H1 (cell line): ENCODE measurements at places on chromosomes 11 and 22.

DNA sequence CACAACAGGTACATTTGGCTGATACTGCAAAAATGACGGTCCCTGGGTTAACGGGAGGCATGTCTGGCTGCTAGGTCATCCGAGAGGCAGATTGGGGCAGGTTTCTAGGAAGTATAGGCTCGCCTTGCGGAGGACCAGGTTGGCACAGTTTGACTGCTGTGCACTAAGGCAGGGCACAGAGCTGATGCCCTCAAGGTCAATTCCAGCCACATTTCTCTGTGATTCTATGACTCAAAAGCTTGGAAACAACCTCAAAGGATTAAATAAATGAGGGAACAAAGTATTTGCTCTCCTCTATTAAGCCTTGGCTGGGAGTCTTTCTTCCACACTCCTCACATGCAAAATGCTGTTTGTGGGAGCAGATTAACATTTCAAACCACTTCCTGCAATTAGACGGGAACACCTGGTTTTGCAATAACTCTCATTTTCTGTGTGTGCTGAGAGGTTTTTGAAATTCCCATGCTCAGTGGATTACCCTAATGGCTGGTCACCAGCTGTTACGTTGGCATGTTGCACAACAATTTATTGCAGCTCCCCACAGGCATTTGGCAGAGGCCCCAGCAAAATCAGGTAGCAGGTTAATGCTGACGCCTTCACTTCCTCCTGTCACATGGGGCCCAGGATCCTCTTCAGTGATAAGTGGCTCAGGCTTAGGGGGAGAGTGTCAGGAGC lies 61.0 kb upstream of the PLET1 start:
- no peak for DNase-seq

GRCh38 chr11:75760710-75761493 lies 7.7 kb upstream of the DGAT2 start:
- DNase-seq, result no peak

DNA sequence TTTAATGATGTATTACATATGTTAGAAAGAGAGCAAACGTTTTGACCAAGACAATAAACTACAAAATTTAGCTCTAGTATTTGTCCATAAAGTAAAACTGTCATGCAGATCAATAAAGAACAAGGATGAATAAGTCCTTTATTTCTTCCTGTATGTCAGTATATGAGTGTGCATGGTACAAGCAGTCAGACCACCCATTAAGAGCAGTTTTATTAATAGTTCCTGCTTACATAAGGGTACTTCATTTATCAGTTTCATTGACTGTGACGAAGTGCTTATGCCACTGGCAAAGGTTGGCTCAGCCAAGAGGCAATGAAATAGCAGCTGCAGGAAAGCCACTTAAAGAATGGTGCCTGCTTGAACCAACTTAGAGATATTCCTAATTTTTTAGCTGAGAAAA lies 913.0 kb upstream of the CNTN5 start:
- DNase-seq, result no peak

- no peak for DNase-seq
Measured at GRCh38 chr22:42533638-42533977, 14.0 kb upstream of the RRP7A start.

GRCh38 chr22:30186510-30186909 lies 60.0 kb downstream of the LIF start:
- no peak for DNase-seq

DNA sequence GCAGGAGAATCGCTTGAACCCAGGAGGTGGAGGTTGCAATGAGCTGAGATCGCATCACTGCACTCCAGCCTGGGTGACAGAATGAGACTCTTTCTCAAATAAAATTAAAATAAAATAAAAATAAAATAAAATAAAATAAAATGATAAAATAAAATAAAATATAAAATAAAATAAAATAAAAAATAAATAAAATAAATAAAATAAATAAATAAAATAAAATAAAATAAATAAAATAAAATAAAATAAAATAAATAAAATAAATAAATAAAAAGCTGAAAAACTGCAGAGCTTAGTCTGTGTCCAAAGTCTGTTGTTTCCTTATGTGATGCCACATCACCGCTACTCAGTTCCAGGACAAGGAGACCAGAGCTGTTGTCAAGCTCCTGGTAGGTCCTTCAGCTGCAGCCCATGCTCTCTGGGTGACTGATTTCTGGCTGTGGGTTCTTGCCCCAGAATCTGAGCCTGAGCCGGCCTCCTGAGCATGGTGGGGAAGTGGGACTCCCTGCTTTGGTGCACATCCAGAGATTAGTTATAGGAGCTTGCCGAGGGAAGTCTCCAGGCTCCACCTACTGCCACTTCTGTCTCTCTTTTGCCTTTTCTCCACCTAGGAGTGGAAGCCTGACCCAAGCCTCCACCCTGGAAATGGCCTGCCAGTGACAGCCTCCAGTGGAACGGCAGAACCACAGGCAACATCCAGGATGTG lies 31.3 kb upstream of the ADA2 start:
- DNase-seq, result no peak

GRCh38 chr11:44634401-44635281 lies 69.2 kb downstream of the CD82 start:
- peak; percentile 63 for DNase-seq

- DNase-seq, result no peak
Measured at GRCh38 chr11:2268729-2269600, 1.4 kb downstream of the ASCL2 start.

- no peak for DNase-seq
Measured at GRCh38 chr11:114819028-114819427, 140.7 kb downstream of the NXPE2 start.

DNA sequence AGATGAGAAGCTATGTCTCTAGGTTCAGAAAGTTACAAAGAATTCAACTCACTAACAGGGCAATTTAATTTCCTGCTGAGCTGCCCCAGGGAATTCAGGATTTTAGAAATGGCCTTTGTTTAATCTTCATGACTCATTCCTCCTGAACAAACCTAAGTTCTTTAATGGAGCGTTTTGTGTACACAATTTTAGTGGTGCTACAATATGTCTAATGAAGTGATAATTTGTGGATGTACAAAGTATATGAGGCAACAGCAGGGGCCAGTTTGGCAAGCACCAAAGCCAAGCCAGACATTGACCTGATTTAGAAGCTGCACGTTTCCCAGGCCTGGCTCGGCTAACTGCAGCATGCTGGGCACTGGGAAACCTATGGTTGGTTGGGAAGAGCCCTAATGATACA lies 34.4 kb upstream of the HEPHL1 start:
- DNase-seq, result no peak

DNA sequence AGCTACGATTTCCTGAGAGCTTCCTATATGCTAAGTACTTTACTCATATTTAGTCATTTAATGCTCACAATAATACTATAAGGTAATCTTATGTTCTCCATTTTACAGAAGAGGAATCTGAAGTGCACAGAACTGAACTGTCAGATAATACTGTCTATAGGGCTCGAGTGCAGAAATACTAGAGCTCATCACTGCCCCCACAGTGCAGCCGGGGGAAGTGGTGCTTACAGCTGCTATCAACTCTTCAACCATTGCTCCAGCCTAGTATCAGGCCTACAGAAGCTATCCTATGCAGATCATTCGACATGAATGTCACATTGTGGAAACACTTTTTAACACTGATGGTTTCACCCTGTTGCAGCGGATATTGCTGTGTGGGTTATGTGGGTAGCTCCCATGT lies 929.9 kb downstream of the NTM start:
- DNase-seq, result no peak

DNA sequence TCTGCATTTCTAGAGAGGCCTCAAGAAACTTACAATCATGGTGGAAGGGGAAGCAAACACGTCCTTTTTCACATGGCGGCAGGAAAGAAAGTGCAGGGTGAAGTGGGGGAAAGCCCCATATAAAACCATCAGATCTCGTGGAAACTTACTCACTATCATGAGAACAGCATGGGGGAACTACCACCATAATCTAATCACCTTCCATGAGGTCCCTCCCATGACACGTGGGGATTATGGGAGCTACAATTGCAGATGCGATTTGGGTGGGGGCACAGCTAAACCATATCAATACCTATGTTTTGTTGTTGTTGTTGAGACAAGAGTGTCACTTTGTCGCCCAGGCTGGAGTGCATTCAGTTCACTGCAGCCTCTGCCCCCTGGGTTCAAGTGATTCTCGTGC lies 29.9 kb downstream of the SFI1 start:
- no peak for DNase-seq

GRCh38 chr11:68837583-68838571 lies 3.8 kb downstream of the CPT1A start:
- DNase-seq, result no peak

DNA sequence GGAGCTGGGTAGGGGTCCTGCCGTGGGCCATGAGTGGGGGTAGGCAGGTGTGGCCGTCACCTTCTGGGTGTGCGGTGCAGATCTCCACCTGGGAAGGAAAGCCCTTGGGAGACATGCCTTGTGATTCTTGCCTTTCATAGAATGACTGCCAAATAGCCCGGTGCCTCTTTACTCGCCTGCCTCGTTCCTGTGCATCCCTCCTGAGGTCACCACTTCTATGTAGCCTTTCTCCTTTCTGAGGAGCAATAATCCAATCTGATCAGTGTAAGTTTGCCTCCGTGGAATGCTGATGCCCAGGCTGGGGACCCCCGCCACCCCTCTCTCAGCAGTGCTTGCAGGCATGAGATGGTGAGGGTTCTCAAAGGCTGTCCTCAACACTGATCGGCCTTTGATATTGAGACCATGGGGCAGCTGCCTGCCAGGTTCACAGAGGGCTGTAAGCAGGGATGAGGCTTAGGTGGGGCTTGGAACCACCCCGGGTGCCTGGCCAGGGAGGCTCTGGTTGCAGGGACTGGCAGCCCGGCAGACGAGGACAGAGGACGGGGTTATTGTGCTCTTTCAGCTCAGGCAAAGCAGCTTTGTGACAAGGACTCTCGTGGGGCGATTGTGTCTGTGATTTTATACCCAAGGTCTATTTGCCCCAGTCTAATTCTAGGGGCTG lies 86.1 kb upstream of the WNT7B start:
- DNase-seq, result no peak

- DNase-seq, result no peak
Measured at GRCh38 chr11:16242806-16243205, 113.5 kb downstream of the SOX6 start.

- DNase-seq, result peak; percentile 66
Measured at GRCh38 chr11:118953265-118953664, 2.8 kb upstream of the UPK2 start.

DNA sequence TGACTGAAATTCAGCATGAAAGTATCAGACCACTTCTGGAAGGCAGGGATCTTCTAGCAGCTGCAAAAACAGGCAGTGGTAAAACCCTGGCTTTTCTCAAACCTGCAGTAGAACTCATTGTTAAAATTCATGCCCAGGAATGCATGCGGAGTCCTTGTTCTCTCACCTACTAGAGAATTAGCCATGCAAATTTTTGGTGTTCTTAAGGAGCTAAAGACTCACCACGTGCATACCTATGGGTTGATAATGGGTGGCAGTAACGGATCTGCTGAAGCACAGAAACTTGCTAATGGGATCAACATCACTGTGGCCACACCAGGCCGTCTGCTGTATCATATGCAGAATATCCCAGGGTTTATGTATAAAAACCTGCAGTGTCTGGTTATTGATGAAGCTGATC lies 19.1 kb downstream of the ZBTB44 start:
- DNase-seq, result no peak

DNA sequence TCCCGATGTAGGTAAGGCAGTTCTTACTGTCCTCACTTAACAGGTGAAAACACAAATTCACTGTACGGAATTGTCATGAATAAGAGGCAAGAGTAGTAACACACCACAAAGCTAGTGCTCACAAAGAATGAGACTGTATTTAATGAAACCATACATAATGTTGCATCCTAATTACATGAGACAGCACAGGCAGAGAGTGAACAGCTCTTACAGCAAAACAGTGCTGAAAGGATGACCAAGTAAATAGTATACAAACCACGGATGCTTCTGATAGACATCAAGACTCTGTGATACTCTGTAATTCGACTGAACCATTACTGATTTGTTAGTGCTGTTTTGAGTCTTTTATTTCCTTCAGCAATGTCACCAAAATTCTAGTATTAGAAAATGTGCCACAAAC lies 282.3 kb downstream of the TTC28 start:
- DNase-seq, result no peak

DNA sequence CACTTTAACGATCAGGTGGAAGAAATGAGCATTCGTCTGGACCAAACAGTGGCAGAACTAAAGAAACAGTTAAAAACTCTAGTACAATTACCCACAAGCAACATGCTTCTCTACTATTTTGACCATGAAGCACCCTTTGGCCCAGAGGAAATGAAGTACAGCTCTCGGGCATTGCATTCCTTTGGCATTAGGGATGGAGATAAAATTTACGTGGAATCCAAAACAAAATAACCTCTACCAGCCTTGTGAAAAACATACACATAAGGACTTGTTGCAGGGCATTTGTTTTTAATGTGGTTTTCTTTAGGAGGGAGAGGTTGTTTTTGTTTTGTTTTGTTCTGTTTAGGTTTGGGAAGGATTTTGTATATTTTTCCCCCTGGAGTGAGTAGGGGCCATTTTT lies 14.2 kb upstream of the TECTA start:
- DNase-seq, result no peak

DNA sequence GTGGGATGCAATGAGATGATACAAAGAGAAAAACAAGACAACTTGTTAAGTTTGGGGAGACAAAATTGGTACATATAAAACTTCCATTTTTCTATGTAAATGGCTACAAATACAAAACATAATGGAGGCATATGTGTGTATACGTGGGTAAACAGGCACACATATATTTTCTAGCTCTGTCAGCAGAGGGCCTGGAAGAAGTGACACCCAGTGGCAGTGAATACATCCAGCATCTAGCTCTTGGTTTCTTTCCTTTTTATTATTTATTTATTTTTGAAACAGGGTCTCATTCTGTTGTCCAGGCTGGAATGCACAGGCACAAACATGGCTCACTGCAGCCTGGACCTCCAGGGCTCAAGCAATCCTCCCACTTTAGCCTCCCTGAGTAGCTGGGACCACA lies 5.0 kb upstream of the RASL10A start:
- no peak for DNase-seq

GRCh38 chr11:111779118-111779517 lies 12.9 kb upstream of the PPP2R1B start:
- no peak for DNase-seq

DNA sequence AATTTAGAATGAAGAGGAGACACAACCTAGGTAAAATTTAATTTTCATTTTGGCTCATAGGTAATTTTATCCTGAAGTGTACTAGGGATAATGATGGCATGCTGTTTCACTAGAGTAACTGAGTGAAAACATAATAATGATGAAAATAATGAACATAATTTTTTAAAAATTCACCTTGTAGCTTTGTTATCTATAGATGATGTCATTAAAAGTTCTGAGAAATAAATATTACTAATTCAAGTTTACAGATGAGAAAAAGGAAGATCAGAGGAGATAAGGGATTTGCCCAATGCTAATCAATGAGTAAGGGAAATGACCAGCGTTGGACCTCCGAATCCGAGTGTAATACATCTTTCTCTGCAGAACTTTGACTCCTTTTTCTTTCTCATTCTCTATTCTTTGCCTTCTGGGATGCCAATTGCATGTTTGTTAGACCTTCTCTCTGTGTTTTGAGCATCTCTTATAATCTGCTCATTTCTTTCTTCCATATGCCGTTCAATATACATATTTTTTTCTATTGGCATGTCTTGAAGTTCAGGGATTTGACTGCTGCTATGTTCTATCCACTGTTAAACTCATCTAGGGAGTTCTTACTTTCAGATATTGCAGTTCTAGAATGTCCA lies 186.5 kb downstream of the SNX19 start:
- DNase-seq, result no peak
